WTC11 (cell line): ENCODE measurements at places on chromosomes 16 and 17.
A peak's percentile ranks its signal among the peaks of the same experiment; 100 is the strongest.

DNA sequence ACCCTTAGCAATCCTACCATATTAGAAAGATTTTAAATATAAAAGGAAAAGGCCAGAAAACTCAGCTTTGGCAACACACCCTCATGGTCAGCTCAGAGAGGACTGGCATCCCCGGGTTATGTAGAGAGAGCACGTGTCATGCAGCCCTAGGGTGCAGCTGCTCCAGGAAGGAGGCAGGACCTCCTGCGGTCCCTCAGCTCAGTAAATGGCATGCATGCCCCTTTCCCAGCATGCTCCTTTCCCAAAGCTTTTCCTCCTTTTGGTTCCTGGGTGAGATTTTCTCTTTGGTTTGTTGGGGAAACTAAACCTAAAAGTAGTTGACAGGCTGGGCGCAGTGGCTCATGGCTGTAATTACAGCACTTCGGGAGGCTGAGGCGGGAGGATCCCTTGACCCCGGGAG lies 3.9 kb downstream of the GAN start:
- no peak for DNase-seq

GRCh38 chr17:17359271-17359670 lies 56.1 kb downstream of the NT5M start:
- DNase-seq = no peak

GRCh38 chr17:50953831-50954601 lies 87.9 kb upstream of the TOB1 start:
- peak; percentile 46 for DNase-seq

- DNase-seq = no peak
These were observed 14.8 kb downstream of the EFCAB5 start for GRCh38 chr17:29956225-29956624.

DNA sequence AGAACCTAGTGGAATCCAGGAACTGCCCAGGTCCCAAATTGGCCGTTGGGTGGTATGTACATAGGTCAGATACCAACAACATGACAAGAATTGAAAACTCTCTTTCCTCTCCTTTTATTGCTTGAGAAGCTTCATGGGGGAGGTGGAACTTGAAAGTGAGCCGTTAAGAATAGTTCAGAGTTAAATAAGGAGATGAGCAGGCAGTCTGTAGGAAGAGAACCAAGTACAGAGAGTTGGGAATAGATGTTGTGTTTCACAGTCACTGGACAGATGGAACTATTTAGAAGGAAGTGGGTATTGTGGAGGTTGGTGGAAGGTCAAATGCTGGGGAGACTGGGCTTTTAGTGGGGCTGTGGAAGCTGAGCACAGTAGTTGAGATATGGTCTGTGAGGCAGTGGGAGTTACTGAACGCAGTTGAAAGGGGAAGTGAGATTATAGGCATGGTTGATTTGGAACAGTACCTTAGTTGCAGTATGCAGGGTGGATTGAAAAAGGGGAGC lies 26.4 kb downstream of the ARHGAP44 start:
- DNase-seq = no peak

DNA sequence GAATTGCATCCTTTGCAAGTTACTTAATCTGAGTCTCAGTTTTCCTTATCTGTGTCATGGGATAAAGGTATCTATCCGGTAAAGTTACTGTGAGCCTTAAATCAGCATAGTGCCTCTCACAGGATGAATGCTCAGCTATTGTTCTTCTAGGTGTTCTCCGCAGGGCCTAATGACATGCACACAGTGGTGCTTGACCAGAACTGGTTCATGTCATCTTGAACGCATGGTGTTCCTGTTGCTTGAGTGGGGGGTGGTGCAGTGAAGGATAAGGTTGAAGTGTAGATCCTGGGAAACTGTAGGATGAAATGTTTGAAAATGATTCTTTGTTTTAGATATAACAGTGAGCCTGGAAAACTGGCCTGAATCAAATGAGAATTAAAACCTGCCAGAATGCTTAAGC lies 4.0 kb downstream of the KRT40 start:
- DNase-seq = no peak

DNA sequence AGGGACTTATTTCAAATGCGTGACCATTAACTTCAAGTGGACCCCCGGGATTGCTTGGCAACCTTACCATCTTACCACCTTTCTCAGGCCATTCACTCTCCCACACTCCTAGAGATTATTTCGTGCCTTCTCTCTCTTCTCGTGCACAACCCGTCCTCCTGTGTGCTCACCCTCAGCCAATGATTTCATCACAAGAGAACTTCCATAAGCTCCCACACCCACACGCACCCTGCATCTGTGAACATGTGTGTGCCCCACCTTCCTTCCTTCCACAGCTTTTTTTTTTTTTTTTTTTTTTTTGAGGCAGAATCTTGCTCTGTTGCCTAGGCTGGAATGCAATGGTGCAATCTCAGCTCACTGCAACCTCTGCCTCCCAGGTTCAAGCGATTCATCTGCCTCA lies 27.4 kb upstream of the CDH3 start:
- DNase-seq = no peak

GRCh38 chr16:56792967-56793366 lies 63.0 kb downstream of the NUP93 start:
- no peak for DNase-seq

DNA sequence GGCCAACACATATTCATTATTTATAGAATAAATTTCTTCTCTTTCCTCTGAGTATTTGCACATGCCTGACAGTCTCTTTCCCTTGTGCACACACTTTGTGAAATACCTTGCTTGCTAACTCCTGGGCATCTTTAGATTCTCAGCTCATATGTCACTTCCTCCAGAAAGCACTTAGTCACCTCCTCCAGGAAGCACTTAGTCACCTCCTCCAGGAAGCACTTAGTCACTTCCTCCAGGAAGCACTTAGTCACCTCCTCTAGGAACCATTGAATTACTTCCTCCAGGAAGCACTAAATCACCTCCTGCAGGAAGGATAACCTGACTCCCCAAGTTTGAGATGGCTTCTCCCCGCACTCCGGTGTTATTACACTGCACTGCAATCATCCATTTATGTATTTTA lies 462.5 kb upstream of the EEF2KMT start:
- no peak for DNase-seq

- no peak for DNase-seq
These were observed 636 bp upstream of the ERN1 start for GRCh38 chr17:64130559-64131001.

DNA sequence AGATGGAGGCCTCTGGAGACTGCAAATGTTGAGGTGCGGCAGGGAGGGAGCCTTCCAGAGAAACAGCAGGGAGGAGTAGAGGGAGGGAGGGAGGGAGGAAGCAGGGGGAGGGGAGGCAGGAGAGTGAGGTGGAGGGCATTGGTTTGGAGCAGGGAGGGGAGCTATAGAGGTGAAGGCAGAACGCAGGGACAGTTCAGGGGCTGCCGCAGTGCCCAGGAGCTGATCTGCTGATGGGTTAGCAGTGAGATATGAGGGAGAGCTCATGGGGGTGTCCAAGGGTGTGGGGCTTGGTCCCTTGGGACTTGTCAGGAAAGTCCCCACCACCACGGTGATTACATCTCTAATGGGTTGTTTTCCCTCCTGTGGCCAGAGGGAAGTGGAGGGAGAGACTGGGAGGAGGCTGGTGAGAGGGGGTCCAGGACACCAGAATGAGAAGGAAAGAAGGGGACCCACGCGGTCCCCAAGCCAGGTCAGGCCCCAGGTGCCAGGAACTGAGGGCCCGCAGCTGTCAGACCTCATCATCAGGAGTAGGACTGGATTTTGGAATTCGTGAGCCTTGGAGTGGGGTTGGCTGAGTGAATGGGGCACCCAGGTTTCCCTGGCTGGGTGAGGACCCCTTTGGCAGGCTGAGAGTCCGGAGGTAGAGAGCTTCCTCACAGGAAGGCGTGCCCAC lies 11.2 kb downstream of the CA4 start:
- no peak for DNase-seq

- peak; percentile 92 for DNase-seq
These were observed 6.9 kb downstream of the PHOSPHO1 start for GRCh38 chr17:49223517-49224197.

DNA sequence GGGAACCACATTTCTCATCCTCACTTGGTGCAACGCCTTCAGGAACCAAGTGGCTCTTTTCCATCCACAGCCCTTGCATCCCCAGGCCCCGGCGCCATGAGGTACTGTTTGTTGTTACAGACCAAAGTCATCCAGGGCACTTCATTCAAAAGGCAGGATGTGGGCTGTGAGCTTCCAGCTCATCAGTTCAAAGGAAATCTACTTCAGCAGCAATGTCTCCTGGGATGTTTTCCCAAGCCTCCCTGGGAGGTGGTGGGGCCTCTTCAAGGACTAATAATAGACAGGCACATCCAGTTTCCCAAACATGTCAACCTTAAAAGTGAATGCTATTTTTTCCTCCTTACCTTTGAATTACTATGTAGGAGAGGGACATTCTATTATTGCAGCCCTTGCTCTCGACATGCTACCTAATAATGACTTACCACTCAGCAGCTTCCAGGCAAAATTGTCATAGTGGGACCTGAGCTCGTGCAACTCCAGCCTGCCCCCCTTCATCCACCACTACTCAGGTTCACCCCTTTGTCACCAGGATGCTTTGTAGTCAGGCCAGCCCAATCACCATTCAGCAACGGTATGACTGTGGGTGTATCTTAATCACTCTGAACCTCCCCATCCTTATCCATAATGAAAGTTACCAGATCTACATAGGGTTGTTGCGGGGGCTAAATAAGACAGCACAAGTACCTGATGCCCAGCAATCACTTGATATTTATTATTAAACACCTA lies 1.7 kb upstream of the PRKCB start:
- DNase-seq = no peak

GRCh38 chr17:8868092-8868491 lies 618 bp upstream of the PIK3R6 start:
- DNase-seq = no peak

- peak; percentile 60 for DNase-seq
These were observed 105.0 kb downstream of the ZNF778 start for GRCh38 chr16:89322321-89323119.

GRCh38 chr17:44770166-44770925 lies 11.6 kb downstream of the ADAM11 start:
- no peak for DNase-seq

DNA sequence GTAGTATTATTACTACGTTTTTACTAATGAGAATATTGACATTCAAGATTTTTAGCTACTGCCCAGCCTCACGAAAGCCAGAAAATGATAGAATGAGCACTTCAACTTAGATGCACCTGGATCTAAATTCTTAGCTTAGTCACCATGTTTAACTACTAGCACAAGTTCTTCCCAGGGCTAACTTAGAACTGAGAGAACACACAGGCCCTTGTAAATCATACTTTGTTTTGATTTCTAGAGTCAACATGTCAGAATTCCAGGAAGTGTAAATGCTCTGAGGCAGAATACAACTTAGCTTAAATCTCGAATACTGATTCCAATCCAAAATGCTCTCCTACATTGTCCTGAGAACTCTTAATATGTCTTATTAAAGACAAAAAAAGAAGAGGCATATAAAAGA lies 6.8 kb upstream of the ACSM1 start:
- no peak for DNase-seq

DNA sequence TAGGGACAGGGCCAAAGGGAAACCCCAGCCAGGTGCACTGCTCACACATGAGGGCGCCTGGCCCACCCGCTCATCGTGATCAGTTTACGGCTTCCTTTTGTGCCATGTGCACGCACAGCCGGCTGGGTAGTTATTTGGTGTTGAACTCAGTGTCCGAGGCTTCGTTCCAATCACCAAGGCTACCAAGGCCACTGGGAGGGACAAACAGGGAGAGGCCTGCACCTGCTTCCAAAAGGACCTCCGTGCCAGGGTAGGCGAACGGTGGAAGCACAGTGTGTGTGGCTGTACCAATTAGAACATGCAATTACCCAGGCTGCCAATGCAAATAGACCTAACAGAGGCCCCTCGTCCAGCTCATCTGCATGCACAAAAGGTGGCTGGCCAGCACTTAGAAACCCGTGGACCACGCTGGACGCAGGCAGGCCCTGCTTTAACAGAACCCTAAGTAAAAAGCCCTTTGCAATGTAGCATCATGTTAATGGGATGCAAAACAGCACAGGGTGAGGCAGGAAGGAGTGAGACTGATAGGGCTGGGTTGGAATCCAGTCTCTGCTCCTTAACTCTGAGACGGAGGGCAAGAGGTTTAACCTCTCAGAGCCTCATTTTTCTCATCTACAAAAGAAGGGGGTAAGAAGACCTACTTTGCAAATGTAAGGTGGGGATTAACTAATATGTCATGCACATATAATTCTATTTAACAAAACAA lies 204.0 kb downstream of the XYLT1 start:
- DNase-seq = no peak

DNA sequence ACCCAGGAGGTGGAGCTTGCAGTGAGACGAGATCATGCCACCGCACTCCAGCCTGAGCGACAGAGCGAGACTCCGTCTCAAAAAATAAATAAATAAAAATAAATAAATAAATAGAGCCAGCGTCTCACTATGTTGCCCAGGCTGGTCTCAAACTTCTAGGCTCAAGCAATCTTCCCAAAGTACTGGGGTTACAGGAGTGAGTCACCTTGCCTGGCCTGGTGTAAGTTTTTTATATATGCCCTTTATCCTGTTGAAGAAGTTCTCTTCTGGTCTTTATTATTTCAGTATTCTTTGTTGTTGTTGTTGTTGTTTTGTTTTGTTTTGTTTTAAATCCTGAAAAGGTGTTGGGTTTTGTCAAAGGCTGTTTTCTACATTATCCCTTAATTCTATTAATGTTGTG lies 30.1 kb upstream of the ABCC1 start:
- DNase-seq = no peak

DNA sequence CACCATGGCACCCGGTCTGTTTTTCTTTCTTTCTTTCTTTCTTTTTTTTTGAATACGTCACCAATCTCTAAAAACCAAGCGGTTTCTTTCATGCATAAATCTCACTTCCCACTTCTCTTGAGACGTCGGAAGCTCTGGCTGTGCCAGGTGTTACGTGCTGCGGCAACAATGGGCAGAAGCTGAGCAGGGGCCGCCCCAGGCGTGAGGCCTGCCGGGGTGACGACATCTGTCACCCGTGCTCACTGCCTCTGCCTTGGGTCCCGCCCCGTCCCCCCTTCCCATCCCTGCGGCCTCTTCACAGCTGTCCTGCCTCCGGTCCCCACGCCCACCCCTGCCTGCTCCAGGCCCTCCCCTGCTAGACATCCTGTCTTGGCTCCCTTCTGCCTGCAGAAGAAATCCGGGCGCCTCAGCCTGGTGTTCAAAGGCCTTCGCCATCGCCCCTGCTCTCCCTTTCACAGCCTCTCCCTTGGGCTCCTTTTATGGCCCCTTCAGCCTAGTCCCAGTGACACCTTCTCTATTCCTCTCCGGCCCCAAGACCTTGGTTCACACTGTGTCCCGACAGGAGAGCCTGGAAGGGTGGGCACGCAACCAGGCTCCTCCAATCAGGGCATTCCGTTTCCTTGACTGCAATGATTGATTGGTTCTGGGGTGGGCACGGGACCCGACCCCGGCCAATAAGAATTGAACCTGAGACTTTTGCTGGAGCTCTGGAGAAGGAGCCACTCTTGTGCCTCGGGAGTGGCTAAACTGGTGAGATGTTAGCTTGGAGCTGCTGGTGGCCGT lies 4.8 kb downstream of the P2RX1 start:
- DNase-seq = no peak

- DNase-seq = peak; percentile 70
These were observed 445 bp upstream of the DBNDD1 start for GRCh38 chr16:90019543-90020259.

DNA sequence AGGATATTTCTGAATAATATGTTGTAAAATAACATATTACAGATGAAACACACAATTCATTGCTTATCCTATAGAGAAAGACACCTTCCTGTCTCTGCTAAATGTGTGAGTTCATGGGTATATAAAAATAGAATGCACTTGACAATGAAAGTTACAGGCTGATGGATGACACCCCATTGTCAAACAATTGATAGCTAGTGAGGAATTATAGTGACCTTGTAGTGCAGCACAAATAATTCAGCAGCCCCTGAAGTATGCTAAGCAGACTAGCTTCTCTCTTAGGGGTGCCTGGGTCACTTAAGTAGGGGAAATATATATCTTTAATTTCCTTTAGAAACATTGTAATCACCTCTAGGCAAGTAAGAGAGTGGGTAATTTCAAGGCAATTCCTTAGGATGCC lies 826.2 kb downstream of the CDH8 start:
- no peak for DNase-seq
